ENCODE measurements at places on chromosomes 3 and 15.

GRCh38 chr3:12413721-12414255, 70.5 kb upstream of the TSEN2 start:
- no peak for DNase-seq

- DNase-seq, result no peak
These were observed 182.0 kb downstream of the FGF12 start for GRCh38 chr3:192545333-192545732.

- DNase-seq, result no peak
These were observed 20.8 kb downstream of the CIAO2A start for GRCh38 chr15:64072812-64073211.

DNA sequence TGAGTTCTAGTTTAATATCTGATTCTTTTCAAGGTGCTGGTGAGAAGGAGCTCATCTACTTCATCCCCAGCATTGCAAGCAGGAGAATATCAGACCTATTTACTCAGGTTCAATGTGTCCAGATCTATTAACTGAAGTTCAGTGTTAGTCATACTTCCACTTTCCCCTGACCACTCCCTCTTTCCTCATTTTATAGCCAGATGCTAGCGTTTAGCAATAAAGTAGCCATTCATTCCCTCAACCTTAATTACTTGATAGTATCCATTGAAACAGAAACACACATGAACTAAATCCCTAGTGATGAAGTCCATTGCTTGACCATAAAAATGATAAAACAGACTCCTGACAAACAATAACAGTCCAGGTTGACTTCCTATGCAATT, 60.0 kb downstream of the RPL22L1 start:
- DNase-seq, result no peak

- DNase-seq, result no peak
These were observed 156.8 kb upstream of the BCL6 start for GRCh38 chr3:187902041-187902471.

DNA sequence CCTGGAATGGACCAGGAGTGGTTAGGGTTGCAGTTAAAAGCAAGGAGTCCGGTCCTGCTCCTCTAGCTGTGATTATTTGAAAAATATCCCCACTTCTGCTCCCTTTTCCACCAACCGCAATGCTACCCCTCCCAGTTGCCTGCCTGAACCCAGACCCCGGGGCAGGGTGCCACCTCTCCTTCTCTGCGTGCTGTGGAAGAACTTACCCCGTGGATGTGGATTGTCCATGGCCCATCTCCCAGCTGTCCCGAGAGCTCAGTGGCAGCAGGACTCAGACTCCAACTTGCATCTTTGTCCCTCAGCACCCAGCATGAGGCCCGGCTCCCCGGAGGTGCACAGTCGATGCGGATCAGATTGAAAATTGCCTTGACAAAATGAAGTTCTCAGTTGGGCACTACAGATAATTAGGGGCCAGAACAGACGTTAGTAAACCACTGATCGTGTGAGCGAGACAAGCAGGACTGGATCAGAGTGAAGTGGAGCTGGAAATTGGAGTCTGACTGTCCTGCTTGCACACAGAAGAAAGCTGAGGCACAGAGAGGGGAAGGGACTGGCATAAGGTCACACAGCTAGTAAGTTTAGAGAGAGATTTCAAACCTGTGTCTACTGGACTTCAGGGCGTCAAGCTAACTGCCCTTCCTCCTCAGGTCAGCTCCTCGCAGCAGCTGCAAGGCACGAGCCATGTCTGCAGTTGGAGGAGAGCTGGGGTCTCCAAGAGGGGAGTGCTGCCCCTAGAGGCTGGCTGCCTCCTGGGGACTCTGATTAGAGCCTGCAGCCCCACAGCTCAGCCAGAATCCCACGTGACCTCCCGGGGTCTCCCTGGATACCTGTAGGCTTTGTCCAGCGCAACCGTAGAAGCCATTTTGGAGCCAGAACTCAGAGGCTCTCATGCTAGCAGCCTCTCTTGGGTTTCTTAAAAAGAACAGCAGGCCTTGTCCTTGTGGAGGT, 14.7 kb downstream of the SLC6A1 start:
- DNase-seq, result no peak

DNA sequence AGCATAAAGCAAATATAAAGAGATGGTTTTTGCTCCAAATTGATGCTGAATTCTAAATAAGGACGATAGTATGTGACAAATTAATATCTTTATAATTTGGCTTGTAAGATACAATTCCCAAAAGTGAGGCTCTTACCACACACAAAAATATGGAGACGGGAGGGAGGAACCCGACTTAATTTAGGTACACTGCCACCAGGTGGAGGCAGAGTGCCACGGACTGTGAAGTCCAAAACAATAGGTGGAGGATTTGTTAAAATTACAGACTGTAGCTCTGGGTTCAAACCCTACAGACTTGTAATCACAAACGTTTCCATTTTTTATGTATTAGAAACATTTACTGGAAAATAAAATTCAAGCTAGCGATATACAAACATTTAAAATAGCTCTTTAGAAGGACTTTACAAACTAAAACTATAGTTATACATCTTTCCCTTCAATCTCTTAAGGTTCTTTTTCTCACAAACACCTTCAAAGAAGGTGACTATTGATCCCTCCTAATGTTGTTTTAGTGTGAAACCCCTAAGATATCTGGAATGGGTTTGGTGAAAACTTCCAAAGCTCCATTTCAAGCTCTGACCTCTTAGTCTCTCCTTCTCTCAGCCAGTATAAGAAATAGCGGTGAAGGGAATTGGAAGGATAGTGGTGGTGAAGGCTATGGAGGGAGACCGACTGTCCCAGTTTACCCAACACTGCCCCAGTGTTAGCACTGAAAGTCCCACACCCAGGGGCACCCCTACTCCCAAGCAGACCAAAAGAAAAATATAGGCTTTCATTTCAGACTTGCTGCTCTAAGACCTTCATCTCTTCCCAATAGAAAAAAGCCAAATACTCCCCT, 89.7 kb downstream of the AQP9 start:
- no peak for DNase-seq

- DNase-seq, result no peak
These were observed 201.7 kb downstream of the GAP43 start for GRCh38 chr3:115825046-115825445.

DNA sequence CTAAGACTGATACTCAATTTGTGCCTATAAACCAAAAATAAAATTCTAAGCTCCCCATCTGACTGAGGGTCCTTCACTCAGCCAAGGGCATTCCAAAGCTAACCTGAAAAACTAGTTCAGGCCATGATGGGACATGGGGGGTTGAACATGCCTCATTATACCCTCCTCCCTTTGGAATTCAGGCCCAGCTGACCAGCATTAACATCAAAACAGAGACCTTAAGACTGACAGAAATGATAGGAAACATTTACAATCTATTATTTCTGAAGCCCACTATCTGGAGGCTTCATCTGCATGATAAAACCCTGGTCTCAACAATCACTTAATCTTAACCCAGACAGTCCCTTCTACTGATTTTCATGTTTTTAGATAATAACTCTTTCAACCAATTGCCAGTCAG, 140.4 kb downstream of the ANO10 start:
- DNase-seq, result no peak

- DNase-seq, result no peak
These were observed 65.7 kb downstream of the KLF15 start for GRCh38 chr3:126291537-126291936.

Data from DMS 273 treated with DMSO at 0.1 percent for 48 hours (cell line).